Dermis microvascular lymphatic vessel endothelial cell (primary cell): ENCODE measurements at places on chromosomes 2 and 18. TPM values are rescaled to one million over a fixed set of nuclear protein-coding genes. Genes with fewer than 3 reads are reported as not detected.

The LDLRAD4 gene
- total RNA-seq: 6.7 and 20.9 TPM in 2 replicates

The ELP2 gene
- total RNA-seq: 73.2 and 152 TPM in 2 replicates

The TDRD15 gene
- not detected in 2 replicates for total RNA-seq

The FBLN7 gene
- 1.5 and 6.6 TPM in 2 replicates for total RNA-seq

The PDE11A gene
- under 0.01 TPM in 2 replicates for total RNA-seq
